ENCODE measurements at places on chromosomes 4 and X.
A peak's percentile ranks its signal among the peaks of the same experiment; 100 is the strongest.

DNA sequence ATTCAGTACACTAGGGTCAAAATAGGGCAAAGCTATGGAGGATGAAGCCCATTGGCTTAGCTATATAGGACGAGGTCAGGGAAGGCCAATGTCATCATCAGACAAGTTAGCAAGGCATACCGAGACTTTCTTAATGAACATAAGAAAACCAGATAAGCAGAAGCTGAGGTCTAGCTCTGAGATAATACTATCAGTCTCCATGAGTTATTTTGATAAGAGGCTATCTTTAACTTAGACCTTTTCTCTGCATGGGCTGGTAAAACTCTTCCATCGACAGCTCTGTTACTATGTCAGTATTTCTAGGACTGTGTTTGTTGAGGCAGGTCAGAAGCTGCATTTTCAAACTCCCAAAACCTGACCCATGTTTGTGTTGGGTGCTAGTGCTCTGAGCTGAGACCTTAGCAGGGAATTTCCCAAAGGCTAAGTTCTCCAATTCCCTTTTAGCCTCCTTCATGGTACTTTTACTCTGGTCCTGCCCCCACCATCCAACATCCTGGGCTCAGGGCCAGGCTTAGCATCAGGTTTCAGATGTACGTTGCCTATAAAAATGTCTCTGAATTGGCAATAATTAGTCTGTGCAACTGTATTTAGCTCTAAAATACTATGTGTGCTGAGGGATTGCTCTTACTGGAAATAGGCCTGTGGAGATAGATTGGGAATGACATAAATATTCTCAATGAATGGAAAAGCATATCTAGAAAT lies 29.3 kb upstream of the LRAT start:
- no peak for DNase-seq

- no peak for DNase-seq
Observed at GRCh38 chrX:24465532-24465865, 413 bp downstream of the PDK3 start.

DNA sequence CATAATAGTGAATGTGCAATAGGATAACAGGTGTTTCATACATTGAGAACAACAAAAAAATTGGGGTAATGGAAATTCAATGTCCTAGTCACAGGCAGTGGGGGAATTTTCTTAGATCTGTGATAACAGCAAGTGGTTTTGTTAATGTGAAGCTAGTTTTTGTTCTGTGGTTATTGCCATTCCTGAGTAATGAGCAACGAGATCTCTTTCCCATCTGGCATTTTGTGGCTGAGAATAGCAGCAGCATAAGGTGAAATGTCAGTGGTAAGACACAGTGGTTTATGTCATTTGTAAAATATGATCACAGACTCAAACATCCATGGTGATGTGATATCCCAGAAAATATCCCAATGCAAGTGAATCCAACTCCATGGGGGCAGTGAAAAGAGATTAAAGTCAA lies 497.5 kb downstream of the KCNIP4 start:
- DNase-seq = peak; percentile 73

- DNase-seq = no peak
Observed at GRCh38 chrX:38438321-38438720, 85.9 kb downstream of the OTC start.

GRCh38 chr4:76883147-76883546 lies 14.8 kb downstream of the SOWAHB start:
- no peak for DNase-seq

GRCh38 chr4:138646383-138646782 lies 369.2 kb upstream of the NOCT start:
- DNase-seq = no peak

- DNase-seq = no peak
Observed at GRCh38 chr4:73244945-73245601, 13.5 kb downstream of the ANKRD17 start.

DNA sequence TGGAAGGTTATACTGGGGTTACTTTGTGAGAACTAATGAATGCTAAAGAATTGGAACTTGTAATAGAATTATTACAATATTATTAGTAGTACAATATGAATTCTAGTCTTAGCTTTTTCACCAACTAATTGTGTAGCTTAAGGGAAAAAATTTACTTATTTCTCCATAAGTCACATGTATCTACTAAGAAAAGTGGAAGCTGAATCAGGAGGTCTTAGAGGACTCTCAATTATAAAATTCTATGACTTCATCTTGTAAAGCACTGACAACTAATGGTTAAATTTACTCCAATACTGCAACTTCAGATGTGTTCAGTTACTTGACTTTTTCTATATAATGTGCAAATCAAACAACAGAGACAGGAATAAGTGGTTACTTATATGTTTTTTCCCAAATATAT lies 899 bp upstream of the TMPRSS11D start:
- DNase-seq = no peak

DNA sequence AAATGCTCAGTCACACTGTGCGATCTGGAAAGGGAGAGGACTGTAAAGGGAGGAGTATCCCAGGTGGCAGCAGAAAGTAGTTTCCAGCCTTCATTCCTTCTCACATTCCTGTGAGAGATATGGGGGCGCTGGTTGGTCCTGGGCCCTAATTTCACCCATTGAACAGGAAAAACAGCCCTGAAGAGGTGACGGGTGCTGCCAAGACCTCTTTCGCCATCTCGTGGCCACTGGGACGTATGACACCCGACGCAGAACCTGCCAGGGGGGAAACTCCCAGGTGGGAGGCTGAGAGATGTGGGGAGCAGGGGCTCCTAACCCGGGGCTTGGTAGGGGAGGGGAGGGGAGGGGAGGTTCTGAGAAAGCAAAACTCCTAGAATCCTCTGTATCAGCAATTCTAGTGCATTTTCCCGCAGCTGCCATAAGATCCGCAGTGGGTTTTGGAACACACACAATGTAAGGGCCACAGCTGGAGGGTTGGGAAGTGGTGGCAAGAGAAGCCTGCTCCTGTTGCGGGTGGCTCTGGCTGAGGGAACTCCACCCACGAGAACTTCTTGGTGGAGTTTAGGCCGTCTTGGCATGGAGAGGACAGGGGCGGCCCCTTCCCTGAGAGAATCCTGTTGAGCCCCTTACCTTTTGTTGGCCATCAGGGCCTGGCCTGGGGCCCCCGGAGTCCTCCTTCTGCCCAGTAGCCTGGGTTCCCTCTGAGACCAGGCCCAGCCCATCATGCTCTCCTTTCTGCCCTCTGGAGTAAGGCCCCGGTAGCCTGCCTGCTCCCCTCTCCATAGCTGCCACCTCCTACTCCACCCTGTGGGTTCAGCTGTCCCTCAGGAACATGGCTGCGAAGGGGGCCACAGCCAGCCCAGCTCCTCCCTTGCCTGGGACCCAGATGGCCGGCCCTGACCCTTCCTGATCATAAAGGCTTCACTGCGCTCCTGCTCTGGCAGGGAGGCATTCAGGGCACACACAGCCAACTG lies 134.1 kb downstream of the OR13H1 start:
- no peak for DNase-seq

- no peak for DNase-seq
Observed at GRCh38 chr4:168415911-168416310, 64.4 kb downstream of the DDX60L start.

GRCh38 chr4:152680988-152681603 lies 1.3 kb upstream of the TMEM154 start:
- no peak for DNase-seq

All from NCI-H1694 (cell line).